Pericardium fibroblast (primary cell): ENCODE measurements at places on chromosomes 2 and 18. TPM values are rescaled to one million over a fixed set of nuclear protein-coding genes. Genes with fewer than 3 reads are reported as not detected.

The EPB41L3 gene
- 32.8 and 49.5 TPM in 2 replicates for total RNA-seq

The MROH2A gene
- not detected in 2 replicates for total RNA-seq

The ALKAL2 gene
- 0.09 and 1.3 TPM in 2 replicates for total RNA-seq

The MEP1B gene
- total RNA-seq = not detected in 2 replicates

The CKAP2L gene
- total RNA-seq = 0.23 and 0.77 TPM in 2 replicates

The EEF1B2 gene
- 580 and 786 TPM in 2 replicates for total RNA-seq

The ARHGAP15 gene
- not detected in 2 replicates for total RNA-seq

The GPR75 gene
- 0.35 and 0.77 TPM in 2 replicates for total RNA-seq

The SCN9A gene
- total RNA-seq = 3.0 and 9.7 TPM in 2 replicates

The IL36B gene
- total RNA-seq = not detected in 2 replicates

The FSHR gene
- total RNA-seq = not detected in 2 replicates

The UGT1A1 gene
- total RNA-seq = not detected in 2 replicates
